ENCODE measurements at places on chromosomes 2 and 18.

- DNase-seq: no peak
Measured at GRCh38 chr2:151098841-151099240, 162.8 kb downstream of the RBM43 start.

DNA sequence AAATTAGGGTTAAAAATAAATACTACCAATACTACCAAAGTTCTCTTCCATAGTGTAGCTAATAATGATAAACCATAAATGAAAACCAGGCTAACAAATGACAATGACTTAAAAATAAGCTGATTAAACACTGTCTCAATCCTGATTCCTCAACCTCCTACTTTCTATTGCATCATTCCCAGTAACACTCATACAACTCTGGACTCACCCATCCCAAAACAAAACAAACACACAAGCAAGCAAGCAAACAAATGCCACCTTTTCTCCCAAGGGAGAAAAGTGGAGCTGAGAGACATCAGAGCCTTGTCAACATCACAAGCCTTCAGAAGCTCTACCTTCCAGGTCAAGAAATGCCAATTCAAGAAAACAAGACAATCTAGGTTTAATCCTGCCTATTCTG, 620.7 kb downstream of the NYAP2 start:
- DNase-seq: peak; percentile 39

DNA sequence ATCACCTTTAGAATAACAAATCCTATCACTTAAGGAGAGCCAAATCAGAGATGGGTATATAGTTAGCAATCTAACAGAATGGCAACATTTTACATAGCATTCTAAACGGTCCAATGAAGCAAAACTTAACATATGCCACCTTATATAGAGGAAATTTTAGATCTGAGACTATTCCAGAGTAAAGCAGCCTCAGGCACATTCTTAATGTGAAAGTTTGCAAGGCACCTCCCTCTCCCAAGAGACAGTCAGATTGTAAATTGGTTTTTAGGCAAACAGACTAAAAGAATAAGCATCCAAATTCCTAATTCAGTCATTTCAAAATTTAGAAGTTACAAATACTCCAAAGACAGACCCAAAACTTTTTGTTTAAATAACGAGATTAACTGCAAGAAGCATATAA, 292.9 kb downstream of the STK39 start:
- no peak for DNase-seq

DNA sequence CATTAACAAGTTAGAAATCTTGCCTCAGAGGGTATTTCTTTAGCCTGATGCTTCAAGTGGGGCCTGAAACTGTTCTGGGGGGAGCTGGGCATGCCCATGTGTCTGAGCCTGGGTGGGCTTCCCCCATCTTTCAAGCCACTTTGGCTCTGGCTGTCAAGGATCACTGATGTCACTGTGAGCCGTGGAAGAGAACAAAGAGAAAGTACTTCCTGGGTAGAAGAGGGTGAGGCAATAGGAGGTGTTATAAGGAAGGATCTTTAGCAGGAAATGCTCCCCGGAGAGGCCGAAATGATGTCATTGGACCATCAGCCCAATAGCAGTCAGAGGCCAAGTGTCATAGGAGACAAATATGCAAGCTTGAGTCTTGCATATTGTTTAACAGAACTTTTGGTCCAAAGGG, 228.4 kb upstream of the MEX3C start:
- no peak for DNase-seq

GRCh38 chr18:48123941-48124340, 193.5 kb upstream of the SMAD2 start:
- DNase-seq: no peak

DNA sequence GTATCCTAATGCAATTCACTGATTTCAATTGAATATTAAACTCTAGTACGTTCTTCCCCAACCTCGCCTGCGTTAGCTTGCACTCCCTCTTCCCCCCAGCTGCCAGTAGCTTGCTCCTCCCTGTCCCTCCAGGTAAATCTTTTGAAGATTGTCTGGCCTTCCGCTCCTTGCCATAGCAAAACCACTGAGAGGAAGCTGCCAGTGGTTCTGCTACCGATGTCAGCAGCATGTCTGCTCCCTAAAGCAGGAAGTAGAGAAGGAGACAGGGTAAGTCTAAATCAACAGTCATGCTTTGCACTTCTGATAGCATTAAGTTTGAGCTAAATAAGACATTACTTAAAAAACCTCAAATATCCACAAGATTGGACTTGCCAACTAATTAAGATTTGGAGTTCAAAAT, 89.1 kb downstream of the SCN2A start:
- DNase-seq: peak; percentile 14

DNA sequence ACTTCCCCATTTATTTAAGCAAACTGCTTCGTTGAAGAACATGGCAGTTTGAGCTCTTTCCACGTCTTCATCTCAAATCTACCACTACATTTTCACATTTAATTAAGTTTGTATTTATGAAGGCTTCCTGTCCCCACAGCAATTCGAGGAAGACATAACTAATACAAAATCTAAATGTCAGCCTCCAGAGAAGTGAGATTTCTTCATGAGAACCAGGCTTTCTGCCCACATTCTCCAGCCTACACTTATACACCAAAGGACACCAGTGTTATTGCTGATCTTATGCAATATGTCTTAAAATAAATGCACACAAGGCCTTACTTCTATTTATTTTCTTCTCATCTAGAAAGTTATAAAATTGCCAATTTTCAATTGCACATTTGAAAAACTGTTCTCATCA, 1209.3 kb upstream of the FAM98A start:
- DNase-seq: peak; percentile 27

- no peak for DNase-seq
Measured at GRCh38 chr2:10079266-10079869, 843 bp downstream of the CYS1 start.

GRCh38 chr2:235573331-235574221, 79.7 kb downstream of the AGAP1 start:
- DNase-seq: no peak

DNA sequence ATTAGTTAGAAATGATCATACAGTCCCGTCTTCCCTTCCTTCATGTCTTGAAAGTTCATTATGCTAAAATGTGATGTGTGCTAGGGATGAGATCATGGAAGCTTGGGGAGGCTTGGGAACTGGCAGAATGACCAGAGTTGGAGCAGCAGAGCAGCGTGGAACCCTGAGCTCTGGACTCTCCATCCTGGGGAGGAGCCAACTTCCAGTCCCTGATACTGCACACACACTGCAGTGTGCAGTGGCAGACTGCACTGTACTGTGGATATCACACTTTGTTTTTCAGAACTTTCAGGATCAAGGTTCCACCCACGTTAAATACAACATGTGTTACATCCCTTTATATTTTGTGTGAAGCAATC, 27.3 kb upstream of the GREB1 start:
- no peak for DNase-seq

GRCh38 chr2:120929829-120930228, 194.2 kb downstream of the GLI2 start:
- no peak for DNase-seq

GRCh38 chr18:13381944-13382365, 163.4 kb downstream of the LDLRAD4 start:
- peak; percentile 78 for DNase-seq

DNA sequence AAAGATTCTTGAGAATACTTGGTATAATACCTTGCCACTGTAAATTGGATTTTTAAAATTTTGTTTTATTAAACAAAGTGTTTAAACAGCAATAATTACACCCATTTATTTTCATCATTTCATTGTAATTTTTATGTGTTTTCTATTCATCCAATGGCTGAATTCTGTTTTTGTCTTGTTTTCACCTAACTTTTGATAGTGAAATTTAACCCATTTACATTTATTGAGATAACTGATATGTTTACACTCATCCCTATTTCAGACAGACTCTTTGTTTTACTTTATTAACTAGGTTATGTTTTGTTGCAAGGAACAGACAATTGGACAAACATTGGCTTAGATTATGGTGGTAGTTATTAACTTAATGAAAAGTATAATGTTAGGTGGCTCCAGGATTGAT, 113.1 kb upstream of the REG3A start:
- no peak for DNase-seq

GRCh38 chr2:204249437-204249836, 295.8 kb upstream of the PARD3B start:
- DNase-seq: peak; percentile 6

- peak; percentile 88 for DNase-seq
Measured at GRCh38 chr2:202178346-202178958, 59.9 kb downstream of the SUMO1 start.

- no peak for DNase-seq
Measured at GRCh38 chr18:34767601-34768027, 57.5 kb downstream of the DTNA start.

DNA sequence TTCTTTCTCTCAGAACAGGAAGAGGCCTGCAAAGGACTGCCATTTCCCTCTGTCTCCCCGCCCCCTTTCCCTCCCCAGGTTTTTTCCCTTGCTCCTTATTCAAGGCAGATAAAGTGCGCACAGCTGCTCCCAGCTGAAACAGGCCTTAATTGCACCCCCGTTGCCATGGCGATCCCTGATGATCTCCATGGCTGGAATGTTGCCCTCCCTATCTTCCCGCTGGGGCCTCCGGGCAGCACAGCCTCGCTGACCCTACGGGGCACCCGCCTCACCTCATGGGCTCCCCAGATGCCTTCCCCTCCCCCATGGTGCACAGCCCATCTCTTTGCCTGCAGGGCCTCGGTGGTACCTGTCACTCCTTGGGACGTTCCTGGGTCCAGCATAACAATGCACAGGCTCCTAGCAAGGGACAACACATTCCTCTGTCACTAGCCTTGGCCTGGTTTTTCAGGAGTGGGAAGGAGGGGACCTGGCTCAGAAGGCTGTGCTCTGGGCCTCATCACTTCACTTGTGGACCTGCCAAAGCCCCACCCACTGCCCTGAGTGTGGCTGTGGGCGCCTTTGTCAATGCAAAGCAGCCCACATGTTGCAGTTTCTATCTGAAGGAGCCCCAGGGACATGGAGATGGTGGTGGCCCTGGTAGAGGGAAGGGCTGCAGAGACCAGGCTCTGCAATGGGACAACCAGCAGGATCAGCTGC, 115.0 kb downstream of the CELF4 start:
- DNase-seq: no peak

DNA sequence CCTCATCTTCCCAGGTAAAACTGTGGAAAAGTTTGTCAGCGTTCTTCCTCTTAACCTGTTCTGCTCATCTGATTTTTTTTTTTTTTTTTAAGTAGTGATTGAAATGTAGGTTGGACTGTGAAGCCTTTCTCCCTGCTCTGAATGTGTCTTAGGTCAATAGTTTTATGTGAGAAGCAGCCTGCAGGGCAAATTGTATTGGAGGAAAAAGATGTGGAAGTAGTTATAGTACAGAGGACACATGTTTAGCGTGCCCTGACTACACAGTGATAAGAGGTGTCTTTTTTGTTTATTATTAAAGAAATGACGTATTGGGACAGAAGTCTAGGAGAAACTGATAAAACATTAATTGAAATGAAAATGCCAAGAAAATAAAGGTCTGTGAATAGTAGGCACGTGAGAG, 1.5 kb downstream of the MTA3 start:
- no peak for DNase-seq

GRCh38 chr2:96839293-96839874, 4.4 kb downstream of the ANKRD23 start:
- no peak for DNase-seq

- no peak for DNase-seq
Measured at GRCh38 chr2:117832905-117833613, 18.6 kb downstream of the DDX18 start.

DNA sequence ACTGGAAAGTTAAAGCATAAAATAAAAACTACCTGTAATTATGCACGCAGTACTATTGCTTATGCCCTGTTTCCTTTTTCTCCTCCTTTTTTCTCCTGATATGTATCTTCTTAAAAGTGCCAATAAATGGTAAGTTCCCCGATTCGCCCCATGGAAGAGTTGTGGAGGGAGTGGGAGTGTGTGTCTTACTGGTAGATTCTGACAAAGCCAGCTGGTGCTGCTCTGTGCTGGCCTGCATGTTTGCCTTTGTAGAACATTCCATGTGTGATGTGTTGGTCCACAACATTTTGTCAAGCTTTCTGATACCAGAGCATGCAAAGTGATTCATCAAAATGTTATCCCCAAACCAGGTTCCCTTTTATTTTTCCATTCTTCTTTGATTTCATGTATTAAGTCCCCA, 356.9 kb upstream of the RAB12 start:
- no peak for DNase-seq

DNA sequence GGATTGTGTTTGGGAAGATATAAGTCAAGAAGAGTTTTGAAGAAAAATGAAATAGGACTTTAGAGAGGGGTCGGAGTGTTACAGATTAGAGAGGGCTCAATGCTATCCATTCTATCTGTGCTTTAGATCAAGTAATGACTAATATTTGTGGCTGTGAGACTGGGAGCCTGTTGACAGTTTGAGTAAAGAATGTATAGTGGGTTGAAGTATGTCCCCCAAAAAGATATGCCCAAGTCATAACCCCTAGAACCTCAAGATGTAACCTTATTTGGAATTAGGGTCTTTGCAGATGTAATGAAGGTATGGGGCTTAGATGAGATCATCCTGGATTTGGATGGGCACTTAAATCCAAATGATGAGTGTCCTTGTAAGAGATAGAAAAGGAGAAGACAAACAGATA, 55.3 kb upstream of the SERPINE2 start:
- DNase-seq: no peak

DNA sequence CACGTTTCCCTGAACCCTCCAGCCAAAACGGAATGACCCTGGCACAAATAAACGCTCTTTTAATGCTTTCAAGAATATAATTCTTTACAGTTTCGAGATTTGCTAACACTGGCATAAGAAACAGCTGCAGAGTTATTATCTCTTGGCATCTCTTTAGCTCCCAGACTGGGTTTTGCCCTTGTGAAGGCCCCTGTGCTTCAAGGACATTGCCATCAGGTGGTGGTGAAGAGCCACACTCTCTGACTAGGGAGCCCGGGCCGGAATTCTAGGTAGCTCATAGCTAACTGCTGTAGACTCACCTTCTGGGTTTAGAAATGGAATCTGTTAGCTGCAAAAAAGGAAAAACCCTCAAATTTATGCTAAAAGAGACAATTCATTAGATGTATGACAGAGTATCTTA, 13.3 kb upstream of the GALNT14 start:
- no peak for DNase-seq

GRCh38 chr18:10086458-10087210, 172.8 kb downstream of the VAPA start:
- DNase-seq: no peak

GRCh38 chr18:43485545-43485963, 208.3 kb upstream of the SYT4 start:
- no peak for DNase-seq

GRCh38 chr18:59448546-59448945, 89.5 kb upstream of the LMAN1 start:
- no peak for DNase-seq

DNA sequence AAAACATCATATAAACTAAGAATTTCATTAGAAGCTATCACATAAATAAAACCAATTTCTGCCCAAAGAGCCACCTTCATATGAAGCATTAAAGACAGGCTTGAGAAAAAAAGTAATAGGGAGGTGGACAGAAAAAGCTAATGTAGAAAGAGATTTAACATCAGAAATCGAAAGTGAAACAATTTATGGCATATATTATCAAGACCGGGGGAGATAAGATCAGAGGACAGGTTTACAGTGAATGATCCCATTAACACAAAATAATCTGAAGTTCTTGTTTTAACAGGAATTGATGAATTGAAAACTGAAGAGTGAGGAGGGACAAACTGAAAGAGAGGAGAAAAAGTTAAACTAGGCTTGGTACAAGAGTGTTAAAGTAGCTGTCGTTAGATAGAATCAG, 786.3 kb upstream of the FSHR start:
- peak; percentile 39 for DNase-seq
